ENCODE measurements at places on chromosomes 4 and X.
A peak's percentile ranks its signal among the peaks of the same experiment; 100 is the strongest.

DNA sequence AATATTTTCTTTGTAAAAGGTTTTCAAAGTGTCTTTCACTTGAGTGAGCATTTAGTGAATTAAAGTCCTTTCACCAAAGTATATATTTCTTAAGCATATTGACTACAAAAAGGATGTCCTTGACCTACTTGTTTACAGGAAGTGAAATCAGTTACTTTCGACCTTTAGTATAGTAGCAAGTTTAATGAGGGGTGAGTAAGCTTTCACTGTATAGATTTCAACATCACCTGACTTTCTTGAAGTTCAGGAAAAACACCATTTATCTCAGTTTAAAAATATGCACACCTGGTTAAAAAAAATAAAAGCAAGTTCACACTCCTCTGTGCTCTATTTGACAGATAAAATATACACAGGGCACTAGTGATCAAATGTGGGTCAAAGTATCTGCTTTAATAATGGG, 88.1 kb downstream of the CCSER1 start:
- no peak for DNase-seq

DNA sequence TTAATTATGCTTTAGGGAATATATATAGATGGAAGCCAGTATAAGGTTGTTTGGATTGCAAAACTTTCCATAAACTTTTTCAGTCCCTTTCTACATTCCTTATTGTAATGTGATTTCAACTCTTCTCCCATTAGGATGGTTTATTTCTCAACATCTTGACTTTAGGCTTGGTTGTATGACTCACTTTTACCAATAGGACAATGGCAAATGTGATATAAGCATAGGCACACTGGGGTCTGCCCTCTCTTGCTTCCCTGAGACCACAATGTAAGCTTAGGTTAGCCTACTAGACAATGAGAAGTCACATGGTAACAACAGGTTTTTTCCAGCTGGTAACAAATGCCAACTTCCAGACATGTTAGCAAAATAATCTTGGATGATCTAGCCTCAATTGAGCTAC, 163.3 kb upstream of the RBPJ start:
- DNase-seq, result no peak

- no peak for DNase-seq
Observed at GRCh38 chrX:130173190-130173895, 1.6 kb downstream of the RAB33A start.

DNA sequence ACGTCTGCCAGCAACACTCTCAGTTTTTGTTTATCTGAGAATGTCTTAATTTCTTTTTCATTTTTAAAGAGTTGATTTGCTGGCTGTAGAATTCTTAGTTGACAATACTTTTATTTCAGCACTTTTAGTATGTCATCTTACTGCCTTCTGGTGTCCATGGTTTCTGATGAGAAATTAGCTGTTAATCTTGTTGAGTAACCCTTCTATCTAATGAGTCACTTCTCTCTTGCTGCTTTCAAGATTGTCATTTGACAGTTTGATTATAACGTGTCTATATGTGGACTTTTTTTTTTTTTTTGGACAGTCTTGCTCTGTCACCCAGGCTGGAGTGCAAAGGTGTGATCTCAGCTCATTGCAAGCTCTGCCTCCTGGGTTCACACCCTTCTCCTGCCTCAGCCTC, 24.0 kb upstream of the TMEM255A start:
- no peak for DNase-seq

- DNase-seq, result no peak
Observed at GRCh38 chr4:146960634-146961033, 15.0 kb upstream of the TTC29 start.

GRCh38 chr4:19657856-19658255, 593.8 kb upstream of the SLIT2 start:
- DNase-seq, result no peak

GRCh38 chrX:50814701-50815100, 707 bp upstream of the SHROOM4 start:
- no peak for DNase-seq

DNA sequence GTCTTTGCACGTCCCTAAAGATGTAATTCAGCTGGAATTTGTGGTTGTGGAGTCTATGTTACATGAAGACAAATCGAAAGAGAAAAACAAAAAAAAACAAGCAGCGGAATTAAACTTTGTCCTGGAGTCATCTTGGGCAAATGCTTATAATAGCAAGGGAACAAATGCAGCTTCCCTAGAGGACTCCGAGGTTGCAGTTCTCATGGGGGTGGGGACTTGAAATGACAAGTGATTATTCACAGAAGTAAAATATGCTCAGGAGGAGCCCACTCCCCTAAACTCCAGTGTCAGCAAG, 362.4 kb downstream of the ARHGAP24 start:
- DNase-seq, result no peak

GRCh38 chr4:150268444-150268843, 190.2 kb downstream of the DCLK2 start:
- no peak for DNase-seq

- no peak for DNase-seq
Observed at GRCh38 chr4:158811216-158811540, 42.4 kb downstream of the FNIP2 start.

- peak; percentile 8 for DNase-seq
Observed at GRCh38 chr4:130238121-130238520, 1142.2 kb downstream of the C4orf33 start.

DNA sequence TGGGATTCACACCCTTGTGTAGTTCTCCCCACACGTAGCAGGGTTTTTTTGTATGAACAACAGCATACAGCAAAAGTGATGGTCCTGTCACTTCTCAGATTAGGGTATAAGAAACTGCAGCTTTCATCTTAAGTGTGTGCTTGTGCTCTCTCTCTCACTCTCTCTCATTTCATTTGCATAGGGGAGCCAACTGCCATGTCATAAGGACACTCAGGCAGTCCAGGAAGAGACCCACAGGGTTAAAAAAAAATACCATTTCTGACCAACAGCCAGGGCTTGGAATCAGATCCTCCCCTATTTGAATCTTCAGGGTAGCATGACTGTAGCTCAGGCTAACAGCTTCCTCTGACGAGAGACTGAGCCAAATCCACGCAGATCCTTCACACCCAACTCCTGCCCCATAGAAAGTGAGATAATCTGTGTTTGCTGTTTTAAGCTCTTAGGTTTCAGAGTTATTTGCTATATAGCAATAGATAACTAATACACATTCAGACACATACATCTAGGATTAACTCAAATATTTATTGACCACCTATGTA, 331.2 kb downstream of the PAPSS1 start:
- DNase-seq, result no peak

GRCh38 chr4:142474398-142475087, 371.6 kb downstream of the INPP4B start:
- peak; percentile 87 for DNase-seq

- DNase-seq, result no peak
Observed at GRCh38 chrX:1397441-1398270, 5.7 kb upstream of the SLC25A6 start.

DNA sequence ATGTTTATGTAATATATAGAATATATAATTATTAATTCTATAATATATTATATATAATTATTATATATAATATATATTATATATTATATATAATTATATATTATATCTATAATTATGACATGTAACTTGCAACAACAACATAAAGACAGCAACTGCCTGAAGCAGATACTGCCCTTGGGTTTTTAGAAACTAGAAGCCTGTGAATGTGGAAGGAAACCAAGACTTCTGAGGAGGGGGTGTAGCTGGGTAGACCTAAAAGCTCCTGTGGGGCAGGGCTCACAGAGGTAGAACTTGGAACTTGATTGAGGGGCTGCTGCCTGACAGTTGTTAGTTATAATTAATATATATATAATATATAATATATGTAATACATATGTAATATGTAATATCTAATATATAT, 167.2 kb upstream of the SLIT2 start:
- peak; percentile 40 for DNase-seq

- DNase-seq, result no peak
Observed at GRCh38 chr4:45350438-45350837, 624.1 kb upstream of the GNPDA2 start.

DNA sequence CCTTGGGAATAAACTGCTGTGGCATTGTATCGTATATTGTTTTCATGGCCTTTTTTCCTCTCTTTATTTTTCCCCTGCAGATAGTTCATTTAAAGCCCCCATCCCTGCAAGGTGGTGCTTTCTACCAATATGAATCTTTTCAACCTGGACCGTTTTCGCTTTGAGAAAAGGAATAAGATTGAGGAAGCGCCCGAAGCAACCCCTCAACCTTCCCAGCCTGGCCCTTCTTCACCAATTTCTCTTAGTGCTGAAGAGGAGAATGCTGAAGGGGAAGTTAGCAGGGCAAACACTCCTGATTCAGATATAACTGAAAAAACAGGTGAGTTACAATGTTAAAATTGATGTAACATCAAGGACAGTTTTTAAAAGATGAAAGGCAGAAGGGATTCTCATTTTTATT, 601 bp downstream of the SMARCAD1 start:
- peak; percentile 23 for DNase-seq

- DNase-seq, result no peak
Observed at GRCh38 chr4:47359891-47360290, 103.6 kb downstream of the COMMD8 start.

- no peak for DNase-seq
Observed at GRCh38 chr4:28221536-28221935, 1360.9 kb downstream of the STIM2 start.

DNA sequence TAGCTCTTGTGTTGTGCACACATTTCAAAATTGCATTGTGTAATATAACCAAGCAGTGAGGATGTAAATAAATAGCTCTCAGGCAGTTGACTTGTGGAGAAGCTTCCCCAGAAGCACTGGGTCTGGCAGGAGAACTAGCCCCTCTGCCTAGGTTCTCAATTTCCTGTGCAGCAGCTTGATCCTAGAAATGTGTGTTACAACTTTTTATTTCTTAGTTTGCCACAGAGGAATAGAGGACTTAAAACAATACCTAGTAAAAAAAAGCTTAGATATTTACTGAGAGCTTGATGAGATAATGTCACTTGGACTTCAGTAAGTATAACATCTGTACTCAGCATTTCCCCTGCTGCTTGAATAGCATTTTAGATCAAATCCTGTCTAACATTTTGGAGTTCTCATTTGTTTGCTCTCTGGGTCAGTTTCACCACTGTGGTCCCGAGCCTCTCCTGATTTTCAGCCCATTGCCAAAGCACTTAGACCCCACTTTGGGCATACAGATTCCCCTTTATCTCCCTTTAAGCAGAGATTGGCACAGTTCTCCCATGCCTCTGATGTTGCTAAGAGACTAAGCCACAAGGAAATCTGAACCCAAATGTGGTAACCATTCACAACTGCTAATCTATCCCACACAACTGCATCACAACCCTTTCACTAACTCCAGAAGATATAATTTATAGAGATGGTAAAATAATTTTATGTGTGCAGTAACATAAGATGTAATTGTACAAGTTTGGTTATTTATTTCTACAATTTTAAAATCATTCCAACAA, 98.2 kb upstream of the NRK start:
- no peak for DNase-seq

DNA sequence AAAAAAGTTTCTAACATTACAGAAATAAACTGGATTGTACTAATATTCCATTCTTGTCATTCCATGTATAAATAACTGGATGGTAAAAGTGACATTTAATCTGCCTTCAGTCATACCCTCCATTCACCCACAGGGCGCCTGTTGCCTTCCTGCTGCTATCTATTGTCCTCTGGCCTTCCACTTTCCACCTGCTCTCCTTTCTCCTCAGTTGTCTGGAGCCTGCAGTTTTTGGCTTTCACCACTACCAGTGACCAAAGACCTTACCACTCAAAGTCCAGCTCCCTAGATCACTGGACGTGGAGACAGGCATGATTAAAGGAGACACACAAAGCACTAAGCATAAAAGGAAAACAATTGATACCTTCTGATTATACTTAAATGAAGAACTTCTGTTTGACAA, 46.2 kb upstream of the NHS start:
- DNase-seq, result peak; percentile 57

DNA sequence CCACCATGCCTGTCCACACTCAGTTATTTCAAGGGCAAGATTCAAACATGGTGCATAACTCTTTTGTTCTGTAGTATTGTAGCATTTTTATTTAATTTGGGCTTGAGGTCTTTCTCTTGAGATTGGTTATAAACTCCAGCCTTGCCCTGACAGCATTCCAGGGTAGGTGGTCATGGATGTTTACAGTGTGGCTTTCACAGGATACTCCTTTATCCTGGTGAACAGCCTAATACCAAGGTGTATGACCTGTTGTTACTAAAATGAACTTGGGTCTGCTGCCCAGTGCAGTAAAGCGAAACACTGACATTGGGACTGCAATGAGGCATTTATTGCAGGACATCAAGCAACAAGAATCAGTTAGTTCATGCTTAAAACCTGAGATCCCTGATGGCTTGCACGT, 434.8 kb downstream of the ANKRD50 start:
- DNase-seq, result no peak

GRCh38 chr4:129900430-129900953, 804.5 kb downstream of the C4orf33 start:
- DNase-seq, result peak; percentile 6

GRCh38 chr4:81495345-81495744, 23.6 kb upstream of the RASGEF1B start:
- no peak for DNase-seq

DNA sequence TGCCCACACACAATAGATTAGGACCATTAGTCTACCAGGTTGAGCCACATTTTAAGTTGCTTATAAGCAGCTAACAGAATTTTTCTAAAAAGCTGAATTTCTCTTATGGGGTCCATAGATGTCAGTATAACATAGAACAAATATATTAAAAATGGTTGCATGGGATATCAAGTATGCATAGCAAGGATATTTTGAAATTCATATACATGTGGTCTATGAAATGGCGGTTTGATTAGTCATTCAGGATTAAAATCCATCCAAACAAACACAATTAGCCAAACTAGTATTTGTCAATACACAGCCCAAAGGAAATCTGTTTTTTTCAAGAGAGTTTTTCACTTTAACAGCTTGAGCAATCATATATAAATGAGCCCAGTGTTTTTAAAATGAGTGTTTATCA, 33.5 kb upstream of the AMOT start:
- DNase-seq, result peak; percentile 25

GRCh38 chrX:68686097-68686977, 38.9 kb downstream of the STARD8 start:
- no peak for DNase-seq

DNA sequence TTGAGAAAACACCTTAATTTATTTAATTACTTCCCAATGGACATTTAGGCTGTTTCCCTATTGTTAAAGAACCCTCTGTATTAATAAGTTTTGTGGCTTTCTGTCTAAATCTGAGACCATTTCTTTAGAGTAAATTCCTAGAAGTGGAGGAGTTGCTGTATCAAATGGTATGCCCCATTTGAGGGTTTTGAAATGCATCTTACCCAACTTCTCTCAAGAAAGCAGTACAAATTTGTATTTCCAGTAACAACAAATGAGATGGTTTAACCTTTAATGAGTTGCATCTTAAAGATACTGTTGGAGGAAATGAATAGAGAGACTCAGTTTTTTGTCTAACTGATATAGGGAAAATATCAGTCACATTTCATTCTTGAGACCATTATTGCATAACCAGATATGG, 70.5 kb upstream of the CBLL2 start:
- DNase-seq, result no peak

DNA sequence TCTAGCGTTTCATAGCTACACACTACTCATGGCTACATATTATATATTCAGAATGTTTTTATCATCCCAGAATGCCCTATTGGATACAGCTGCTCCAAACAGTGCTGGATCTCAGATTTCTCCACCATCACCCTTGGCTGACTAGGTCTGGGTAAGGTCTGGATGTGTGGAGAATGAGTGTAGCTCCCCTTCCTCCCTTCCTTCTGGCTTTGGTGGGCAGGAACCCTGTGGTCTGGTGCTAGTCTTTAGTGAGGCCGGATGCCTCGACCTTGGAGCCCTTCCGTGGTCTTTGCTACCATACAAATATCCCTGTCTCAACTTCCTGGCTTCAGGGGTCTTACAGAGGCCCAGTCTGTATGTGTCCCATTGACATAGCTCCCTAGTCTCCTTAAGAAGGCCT, 52.1 kb upstream of the KDR start:
- DNase-seq, result no peak

Data from NCI-H69 (cell line).